Heart left ventricle (tissue), 16 donors: ENCODE measurements at places on chromosomes 11 and 22.

DNA sequence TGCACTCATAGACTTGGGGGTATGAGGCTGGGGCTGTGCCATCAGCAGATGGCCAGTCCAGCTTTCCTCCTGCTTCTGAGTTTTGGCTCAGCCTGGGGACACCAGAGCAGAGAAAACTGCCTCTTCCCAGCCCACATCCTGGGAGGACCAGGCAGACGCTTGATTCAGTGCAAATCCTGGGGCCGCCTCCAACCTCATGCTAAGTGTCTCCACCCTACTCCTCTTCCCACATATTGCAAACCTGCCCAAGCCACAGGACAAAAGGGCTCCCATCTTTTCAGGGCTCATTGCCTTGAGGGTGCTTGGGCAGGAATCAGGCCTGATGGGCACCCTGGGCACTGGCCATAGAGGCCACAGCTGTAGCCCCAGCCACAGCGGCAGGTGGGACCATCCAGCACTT, 79.7 kb upstream of the SHANK2 start:
- DNase-seq, result no peak

DNA sequence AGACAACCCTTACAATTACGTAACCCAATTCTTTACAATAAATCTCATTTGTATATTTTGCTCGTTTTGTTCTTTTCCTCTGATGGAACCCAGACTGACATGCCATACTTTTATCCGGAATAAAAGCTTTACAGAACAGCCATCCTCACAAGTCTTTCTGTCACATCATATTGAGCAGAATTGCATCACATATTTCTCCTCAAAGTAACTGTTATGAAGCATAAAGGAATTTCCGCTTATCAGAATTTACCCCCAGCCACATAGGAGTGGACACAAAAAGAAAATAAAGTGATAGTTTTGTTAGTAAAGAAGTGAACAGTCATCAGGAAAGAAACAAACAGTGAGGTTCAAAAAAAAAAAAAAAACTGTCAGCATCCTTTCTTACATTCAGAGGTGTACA, 539.5 kb upstream of the LUZP2 start:
- DNase-seq, result no peak

DNA sequence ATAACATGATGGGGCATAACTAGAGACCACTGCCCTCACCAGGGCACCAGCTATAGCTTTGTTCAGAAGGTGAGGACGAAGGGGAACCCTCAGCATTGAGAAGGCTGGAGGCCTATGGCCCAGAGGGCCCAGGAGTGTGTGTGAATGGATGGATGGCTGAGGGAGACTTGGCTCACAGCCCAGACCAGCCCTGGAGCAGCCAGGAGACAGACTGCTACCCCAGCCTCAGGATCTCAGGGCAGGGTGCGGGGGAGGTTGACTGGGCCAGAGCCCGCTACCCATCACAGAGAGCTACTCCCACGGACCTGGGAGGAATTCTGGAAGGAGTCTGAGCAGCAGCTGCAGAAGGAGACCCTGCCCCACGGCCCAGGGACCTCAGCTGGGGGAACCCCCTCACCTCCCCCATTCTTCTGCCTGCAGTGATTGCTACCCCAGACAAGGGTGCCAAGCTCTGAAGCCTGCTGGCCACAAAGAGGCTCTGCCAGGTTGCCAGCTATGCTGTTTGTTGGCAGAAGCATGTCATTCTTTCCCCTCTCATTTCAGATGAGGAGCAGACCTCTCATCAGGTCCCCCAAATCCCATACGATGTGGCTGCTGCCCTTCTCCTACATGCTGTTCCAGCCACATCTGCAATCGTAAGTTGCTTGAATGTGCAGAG, 5.4 kb upstream of the CSDC2 start:
- DNase-seq, result no peak

- DNase-seq, result no peak
Observed at GRCh38 chr11:11972730-11973341, 35.6 kb downstream of the DKK3 start.

GRCh38 chr11:76629853-76630599, 40.5 kb downstream of the LRRC32 start:
- peak; percentile 84 for DNase-seq

GRCh38 chr11:67627812-67628624, 1.7 kb downstream of the NUDT8 start:
- DNase-seq, result no peak

GRCh38 chr11:5700421-5701054, 10.9 kb downstream of the TRIM22 start:
- no peak for DNase-seq

GRCh38 chr11:82909015-82909640, 7.6 kb downstream of the DDIAS start:
- DNase-seq, result no peak

- DNase-seq, result no peak
Observed at GRCh38 chr11:72418834-72419560, 15.3 kb downstream of the CLPB start.

DNA sequence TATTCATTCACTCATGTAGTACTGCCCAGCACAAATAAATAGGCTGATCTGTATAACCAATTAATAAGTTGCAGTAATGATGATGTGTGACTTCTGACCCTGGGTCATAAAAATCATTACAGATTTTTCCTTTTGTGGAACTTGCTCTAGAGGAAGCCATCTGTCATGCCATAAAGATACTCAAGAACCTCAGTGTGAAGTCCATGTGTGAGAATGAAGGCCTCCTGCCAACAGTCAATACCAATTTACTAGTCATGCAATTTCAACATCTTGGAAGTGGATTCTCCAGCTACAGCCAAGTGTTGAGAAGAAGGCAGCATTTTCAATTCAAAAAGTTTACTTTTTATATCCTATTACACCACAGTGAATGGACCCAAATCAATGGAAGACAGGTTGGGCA, 435.6 kb upstream of the LRRC4C start:
- DNase-seq, result no peak

- no peak for DNase-seq
Observed at GRCh38 chr11:84747871-84748270, 879.3 kb downstream of the DLG2 start.
